Astrocyte of the hippocampus (primary cell): ENCODE measurements at places on chromosomes 3 and 15.
A peak's percentile ranks its signal among the peaks of the same experiment; 100 is the strongest.

- DNase-seq = no peak
These were observed 409.0 kb downstream of the TBC1D5 start for GRCh38 chr3:17333446-17333845.

DNA sequence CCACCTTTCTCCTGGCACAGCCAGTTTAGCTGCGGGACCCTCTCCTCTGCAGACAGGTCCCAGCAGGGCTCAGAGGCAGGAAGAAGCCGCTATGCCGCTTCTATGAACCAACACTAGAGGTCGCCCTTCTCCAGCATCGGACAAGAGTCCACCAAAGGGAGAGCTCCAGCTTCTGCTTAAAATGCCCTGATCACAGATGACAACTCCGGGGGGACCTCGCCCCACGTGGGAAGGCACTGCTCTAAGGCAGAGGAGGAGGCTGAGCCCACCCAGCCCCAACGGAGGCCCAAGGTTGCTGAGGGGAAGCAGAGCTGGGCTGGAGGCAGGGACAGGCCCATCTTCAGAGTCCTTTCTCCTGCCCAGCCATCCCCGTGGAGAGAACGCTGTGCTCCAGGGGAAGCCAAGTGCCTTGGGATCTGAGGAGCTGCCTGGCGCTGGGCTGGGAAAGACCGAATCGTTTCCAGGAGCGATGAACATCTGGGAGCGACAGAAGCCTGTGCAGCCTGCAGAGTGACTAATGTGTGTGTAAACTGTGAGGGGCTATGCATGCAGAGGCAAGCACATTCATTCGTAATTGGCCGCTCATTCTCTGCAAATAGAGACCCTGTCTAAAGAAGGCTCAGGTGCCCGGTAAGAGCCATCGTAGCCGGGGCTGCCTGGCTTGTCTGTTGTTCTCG is 43.5 kb upstream of the BDH1 start:
- peak; percentile 86 for DNase-seq

DNA sequence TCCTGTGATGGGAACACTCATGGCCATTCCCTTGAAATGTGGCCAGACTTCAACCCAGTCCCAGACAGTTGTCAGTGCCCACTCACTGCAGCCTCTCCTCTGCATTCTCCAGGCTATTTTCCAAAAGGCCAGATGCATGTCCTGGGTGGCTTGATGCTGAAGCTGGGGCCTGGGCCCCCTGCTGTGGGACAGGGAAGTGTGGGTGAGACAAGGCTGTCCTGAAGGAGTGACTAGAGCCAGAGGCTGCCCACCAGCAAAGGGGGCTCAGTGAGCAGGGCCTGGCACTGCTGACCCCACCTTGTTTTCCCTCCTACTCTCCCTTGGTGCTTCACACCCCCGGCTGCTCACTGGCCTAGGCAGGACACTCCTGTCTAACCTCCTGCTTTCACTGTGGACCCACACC is 11.9 kb downstream of the CISH start:
- no peak for DNase-seq

DNA sequence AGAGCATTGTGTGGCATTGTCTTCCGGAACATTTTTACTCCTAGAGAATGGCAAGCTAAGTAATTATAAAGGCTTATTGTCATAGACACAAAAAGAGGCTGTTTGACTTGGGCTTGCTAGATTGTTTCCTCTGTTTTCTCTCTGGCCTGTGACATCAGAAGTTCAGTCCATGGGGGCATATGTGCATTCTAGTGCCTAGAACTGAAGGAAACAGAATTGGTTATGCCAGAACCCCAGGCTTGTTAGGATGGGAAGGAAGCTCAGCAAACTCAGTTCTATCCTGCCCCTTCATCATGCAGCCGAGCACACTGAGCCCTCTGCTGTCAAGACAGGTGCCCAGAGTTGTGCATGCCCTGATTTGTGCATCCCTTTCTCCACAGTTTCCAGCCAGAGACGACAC is 131.3 kb downstream of the PDE8A start:
- DNase-seq = no peak

GRCh38 chr3:130377960-130378676 is 32.6 kb downstream of the COL6A5 start:
- no peak for DNase-seq

DNA sequence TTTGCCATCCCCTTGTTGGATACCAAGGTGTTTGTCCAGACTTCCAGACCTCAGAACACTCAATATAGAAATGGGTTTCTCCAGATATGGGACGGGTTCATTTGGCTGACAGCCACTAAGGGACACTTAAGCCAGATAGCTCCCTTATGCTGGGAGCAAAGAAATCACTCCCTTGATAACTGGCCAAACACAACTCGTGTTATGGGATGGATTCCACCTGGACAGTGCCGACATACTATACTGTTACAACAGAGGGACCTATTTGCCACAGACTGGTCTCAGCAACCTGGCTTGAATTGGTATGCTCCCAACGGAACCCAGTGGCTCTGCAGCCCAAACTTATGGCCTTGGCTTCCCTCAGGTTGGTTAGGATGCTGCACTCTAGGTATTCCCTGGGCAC is 114.0 kb upstream of the PLCL2 start:
- no peak for DNase-seq

GRCh38 chr3:175590745-175591144 is 731.6 kb downstream of the NAALADL2 start:
- no peak for DNase-seq

DNA sequence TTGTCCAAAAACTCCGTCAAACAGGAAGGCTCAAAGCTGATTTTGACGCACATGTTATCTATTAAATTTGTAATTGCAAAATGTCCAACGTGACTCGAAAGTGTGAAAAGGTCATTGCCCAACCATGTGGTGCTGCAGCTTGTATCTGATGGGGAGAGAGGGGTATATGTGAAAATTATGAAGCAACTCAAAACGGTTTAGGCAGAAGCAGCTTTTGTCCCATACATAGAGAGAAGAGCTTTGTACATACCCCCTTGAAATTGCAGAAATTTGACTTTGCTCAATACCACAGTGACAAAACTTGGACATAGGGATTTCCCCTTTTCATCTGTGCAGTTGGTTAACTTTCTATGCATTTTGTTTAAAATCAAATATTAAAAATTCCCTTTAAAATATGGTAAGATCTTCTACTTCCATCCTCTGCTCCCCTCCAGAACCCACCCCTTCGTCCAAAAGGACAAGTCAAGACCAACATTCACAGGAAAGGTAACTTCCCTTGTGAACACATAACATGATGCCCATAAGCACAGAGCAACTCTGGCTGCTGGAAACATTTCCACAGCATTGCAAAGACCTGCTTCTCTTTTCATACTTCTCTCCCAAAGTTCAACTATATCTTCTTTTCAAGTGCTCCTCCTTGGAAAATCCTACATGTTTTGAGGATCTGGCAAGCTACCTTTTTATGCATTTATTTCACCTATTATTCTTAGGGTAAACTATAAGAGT is 253.7 kb upstream of the THBS1 start:
- no peak for DNase-seq

GRCh38 chr15:82942691-82943090 is 9.8 kb downstream of the HOMER2 start:
- peak; percentile 85 for DNase-seq

DNA sequence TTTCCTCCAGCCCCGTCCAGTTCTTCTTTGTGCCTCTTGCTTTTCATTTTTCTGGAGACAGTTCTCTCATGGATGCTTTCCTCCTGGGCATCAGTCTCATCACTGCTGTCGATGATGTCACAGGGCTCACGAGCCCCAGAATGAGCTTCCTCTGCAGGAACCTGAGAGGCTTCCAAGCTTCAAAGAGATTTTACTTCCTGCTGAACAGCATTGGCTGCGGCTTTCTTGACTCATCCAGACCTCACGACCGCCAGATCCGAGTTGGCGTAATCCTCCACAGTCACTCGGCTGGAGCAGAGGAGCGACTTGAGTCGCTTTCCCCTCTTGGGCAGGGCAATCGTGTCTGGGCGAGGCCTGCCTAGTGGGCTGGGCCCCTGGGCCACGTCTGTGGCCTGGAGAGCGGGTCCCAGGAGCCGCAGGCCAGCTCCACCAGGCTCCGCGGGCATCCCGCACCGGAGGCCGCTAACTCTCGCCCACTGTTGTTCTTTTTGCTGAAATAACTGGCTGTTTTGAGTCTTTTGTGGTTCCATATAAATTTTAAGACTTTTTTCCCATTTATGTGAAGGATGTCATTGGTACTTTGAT is 20.8 kb upstream of the FAN1 start:
- no peak for DNase-seq

- DNase-seq = no peak
These were observed 55.6 kb downstream of the PLXNA1 start for GRCh38 chr3:127038466-127038865.

DNA sequence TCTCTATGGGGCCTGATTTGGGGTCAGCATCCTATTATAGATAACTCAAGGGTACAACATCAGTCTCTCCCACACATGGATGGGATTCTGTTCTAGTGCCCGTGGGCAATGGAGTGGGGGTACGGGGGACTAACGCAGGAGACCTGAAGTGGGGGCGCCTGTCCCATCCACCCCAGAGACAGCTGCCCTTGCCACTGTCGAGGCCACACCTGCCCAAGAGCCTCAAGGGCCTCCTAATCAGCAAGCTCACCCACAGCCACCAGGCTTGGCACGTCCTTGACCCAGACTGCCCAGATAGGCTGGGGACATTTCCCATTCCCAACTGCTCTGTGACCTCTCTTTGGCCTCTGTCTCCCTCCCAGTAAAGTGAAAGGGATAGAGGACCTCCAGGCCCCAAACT is 8.5 kb upstream of the ISLR2 start:
- no peak for DNase-seq

DNA sequence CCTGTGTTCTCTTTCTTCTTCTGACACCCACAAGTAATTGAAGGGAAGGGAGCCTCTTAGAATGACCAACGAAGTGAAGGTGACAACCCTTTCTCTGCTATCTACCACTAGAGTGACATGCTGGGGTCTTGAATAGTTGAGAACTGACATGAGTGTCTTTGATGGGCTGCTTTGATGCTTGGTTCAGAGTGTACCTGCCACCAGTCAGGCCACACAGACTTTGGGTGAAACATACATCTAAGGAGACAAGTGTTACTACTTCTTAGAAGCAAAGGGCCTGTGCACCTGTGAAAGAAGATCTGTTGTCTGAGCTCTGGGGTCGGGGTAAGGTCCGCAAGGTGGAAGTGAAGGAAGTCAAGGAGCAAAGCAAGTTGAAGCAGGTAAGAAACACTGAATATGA is 1040.7 kb upstream of the CFAP20DC start:
- no peak for DNase-seq

GRCh38 chr3:43178891-43179366 is 73.0 kb upstream of the POMGNT2 start:
- no peak for DNase-seq

DNA sequence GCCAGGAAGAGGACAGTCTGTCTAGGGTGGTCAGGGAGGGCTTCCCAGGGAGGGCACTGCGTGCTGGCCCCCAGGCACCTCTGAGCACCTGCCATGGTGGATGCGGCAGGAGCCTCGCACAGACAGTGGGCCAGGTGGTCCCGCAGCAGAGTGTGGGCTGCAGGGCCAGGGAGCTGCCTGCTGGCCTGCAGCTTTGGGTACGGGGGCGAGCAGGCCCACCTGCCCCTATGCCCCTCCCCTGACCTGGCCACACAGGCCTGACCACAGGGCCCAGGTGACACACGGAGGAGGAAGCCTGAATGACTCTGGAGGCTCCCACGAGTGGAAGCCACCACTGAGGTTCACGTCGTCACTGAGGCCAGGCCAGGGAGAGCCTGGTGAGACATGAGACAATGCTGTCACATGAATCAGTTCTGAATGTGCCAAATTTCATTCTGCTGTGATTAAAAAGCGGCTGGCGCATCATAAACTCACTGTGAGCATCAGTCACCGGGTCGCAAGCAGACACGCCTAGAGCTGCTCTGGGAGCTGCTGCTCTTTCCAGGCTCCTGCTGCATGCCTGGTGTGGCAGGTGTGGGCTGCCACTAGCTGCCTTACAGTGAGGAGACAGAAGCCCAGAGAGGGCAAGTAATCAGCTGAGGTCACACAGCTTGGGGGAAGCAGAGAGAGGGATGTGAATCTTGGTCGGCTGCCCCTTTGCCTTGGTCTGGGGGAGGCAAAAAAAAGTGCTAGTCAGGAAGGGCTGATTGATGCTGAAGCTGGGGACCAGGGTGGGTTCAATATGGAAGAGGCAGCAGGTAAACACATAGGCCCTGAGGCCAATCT is 39.5 kb upstream of the IQSEC1 start:
- no peak for DNase-seq

DNA sequence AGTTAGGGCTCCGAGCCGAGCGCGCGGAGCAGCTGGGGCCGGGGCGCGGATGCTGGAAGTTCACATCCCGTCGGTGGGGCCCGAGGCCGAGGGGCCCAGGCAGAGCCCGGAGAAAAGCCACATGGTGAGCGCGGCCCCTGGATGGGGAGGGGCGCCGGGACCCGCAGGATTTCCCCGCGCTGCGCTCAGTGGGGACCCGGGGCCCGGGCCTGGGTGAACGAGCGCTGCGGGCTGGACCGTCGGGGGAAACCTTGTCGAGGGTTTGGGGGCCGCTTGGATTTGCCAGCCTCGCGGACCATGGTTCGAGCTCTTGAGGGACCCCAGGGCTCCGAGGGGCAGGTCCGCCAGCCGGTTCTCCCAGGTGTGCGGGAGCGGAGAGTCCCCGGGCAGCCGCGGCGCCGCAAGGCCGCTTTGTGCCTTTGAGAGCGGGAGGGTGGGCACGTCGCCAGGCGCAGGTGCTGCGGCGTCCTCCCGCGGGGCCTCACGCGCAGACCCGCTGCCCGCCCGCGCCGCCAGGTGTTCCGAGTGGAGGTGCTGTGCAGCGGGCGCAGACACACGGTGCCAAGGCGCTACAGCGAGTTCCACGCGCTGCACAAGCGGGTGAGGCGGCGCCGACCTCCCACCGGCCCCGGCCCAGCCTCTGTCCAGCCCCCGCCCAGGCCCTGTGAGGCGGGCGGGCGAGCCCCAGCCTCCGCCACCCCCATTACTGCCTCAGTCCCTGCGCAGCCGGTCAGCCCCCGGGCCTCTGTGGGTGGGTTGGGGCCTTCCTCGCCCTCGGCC is at the start of gene SNX22:
Gene SNX22, plus strand, starts transcription at position 5 of the 780 bp plus-strand sequence. Its CDS starts 45 bp downstream, at position 50.
- peak; percentile 26 for DNase-seq

DNA sequence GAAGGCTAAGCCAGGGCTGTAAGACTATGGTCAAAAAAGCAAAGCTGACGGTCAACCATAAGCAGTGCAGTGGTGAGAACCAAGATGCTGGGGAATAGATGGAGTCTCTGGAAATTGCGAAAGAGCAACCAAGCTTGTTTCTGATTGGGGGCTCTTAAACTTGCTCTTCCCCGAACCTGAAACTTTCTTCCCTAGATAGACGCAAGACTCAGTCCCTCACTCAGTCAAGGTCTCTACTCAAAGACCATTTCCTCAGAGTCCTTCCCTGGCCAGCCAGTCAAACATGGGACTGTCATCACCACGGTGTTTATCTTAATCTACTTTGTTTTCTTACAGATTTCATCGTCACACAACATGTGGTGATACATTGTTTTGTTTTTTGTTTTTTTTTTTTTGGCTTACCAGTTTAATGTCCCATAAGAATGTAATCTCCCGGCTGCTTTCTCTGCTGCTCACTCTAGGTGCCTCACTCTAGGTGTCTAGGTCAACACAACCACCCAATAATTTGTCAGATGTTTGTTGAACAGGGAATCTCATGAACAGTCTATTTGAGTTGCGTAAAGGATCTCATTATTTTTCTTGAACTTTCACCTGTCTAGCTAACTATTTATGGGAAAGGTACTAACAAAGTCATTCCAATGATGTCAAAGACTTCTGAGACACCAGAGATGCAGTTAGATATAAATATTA is 495.4 kb downstream of the FOXP1 start:
- DNase-seq = no peak
